ENCODE measurements at places on chromosomes 6 and 20.

- DNase-seq, result no peak
Measured at GRCh38 chr6:80605165-80605989, 498.9 kb downstream of the BCKDHB start.

- DNase-seq, result no peak
Measured at GRCh38 chr6:69542494-69542893, 254.3 kb downstream of the LMBRD1 start.

DNA sequence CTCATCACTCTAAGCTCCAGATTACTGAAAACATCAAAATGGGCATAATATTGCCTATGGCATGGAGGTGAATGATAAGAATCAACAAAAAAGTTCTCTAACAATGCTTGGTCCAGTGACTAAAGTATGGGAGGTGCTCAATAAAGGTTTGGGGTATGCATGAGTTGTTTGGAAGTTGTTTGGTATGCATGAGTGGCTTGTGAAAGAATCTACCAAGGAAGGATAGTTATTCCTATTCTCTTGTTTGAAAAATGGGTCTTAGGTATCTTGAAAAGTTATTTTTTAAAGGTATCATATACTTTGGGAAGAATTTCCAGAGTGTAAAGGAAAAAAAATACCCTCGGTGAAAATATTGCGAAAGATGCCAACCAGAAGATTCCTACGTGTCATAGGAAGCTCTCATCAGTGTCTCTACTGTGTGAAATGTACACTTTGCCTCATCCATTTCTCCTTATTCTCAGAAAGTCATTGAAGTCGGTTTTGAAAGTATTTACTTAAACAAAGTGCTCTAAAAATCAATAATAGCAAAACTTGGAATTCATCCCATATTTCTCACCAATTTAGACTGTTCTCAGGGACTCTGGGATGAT lies 449.8 kb downstream of the ADGRB3 start:
- DNase-seq, result no peak

DNA sequence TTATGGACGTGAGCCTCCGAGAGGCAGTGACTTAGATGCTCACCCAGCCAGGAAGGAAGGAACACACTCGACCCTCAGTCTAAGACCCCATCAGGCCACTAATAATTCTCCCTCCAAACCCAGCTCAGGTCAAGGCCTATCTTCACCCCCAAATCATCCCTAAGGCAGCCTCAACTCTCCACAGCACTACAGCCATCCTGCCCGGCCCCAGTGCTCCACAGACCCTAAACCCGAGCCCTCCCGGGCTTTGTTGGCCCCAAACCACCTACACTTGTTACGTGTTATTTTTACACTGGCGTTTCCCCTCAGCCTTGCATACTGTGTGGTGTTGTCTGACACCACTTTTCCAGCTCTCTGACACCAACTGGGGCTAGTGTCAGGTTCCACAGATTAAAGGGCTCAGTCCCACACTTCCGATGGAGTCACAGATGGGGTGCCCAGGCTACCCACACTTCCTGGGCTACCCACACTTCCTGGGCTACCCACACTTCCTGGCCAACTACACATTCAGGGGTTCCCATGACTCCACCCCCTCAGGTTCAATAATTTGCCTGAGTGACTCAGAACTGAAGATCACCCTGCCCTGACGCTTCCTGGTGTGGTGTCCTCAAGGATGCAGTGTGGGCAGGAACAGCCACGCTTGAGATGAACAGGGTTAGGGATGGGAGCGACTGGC lies 25.3 kb downstream of the RBCK1 start:
- peak; percentile 86 for DNase-seq

GRCh38 chr20:59777331-59777725 lies 156.1 kb downstream of the SYCP2 start:
- DNase-seq, result no peak

DNA sequence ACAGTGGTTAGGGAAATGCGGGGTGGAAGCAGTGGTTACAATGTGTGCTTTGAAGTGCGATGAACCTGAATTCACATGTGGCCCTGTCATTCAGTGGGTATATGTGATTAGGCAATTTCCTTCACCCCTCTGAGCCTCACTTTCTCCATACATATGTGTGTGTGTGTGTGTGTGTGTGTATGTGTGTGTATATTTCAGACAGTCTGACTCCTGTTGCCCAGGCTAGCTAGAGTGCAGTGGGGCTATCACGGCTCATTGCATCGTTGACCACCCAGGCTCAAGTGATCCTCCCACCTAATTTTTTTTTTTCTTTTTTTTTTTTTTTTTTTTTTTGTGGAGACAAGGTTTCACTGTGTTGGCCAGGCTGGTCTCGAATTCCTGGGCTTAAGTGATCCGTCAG lies 6.3 kb downstream of the PPP1R14C start:
- DNase-seq, result no peak

DNA sequence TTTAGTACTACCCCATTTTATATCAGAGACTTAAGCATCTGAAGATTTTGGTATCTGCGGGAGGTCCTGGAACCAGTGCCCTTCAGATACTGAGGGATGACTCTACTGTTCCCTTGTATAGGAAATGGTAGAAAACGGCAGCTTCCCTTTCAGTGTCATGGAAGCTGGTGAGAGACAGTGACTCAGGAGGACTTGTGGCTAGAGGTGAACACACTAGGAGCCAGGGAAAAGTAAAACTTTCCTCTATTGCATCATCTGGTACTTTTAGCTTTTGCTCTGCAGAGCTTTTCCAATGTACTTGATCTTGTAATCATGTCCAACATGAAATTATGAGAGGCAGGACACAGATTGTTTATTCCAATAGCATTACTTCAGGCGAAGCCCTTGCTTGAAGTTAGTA lies 45.0 kb downstream of the RNF144B start:
- DNase-seq, result no peak

GRCh38 chr6:75449630-75450206 lies 43.9 kb downstream of the FILIP1 start:
- no peak for DNase-seq

GRCh38 chr6:166738386-166739116 lies 111.5 kb upstream of the RPS6KA2 start:
- DNase-seq, result no peak

GRCh38 chr20:48920527-48921167 lies 864 bp upstream of the ARFGEF2 start:
- no peak for DNase-seq

DNA sequence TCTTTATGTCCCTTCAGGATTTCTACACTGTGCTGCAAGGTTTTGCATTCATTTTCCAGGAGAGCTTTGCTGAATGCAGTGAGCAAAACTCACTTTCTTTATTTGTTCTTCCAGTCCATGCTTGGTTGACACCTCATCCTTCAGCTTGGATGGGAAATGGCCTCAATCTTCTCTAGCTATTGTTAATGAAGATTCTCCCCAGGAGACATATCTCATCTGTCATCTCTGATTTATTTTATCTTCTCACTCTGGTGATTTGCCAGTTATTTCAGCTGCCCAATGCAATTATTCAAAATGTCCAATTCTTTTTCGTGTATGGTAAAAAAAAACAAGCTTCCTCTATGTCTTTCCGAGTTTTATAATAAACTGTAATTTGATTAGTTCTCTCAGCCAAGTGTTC lies 77.9 kb upstream of the PAK5 start:
- DNase-seq, result no peak

- no peak for DNase-seq
Measured at GRCh38 chr6:108118810-108119768, 44.5 kb upstream of the OSTM1 start.

DNA sequence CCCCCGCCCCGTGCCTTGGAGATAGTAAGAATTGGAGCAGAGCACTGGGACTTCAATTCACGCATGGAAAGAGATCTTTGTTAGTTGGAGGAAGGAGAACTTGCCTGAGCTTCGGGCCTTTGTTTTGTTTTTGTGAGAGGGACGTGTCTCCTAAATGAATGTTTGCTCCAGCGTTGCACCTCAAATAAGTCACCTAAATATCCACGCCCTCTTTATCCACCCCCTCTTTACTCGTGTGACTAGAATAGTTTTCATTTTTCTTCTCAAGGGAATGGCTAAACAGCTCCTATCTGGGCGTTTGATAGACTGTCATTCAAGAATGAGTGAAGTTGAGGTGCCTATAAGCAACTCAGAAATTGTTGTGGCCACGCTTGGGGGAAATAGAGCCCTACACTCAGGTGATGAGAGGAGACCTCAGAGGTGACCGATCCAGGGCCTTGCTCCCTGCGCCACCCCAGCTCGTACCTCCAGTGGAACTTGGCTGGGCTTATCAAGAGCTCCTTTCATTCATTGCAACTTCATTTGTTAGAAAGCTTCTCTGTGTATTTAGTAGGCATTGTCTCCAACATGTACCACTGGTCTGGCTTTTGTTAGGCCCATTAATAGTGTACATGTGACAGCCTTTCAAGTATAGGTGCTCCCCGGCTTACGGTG lies 861 bp downstream of the PCMTD2 start:
- DNase-seq, result no peak

DNA sequence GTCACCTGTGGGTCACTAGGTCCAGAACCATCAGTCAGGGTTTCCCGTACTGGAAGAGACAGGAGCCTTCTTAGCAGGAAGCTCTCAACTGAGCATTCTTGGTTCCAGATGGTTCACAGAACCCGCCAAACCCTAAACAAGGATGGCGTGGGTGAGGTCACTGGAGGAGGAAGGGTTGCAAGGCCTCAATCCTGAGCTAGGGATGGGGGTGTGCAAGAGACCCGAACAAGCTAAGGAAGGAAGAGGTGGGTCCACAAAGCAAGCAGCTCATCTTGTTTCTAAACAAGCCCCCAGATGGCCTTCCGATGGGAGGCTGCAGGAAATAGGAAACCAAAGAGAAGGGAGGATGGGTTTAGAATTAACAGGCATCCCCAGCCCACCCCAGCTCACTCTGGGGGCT lies 92.7 kb downstream of the PREX1 start:
- DNase-seq, result peak; percentile 41

DNA sequence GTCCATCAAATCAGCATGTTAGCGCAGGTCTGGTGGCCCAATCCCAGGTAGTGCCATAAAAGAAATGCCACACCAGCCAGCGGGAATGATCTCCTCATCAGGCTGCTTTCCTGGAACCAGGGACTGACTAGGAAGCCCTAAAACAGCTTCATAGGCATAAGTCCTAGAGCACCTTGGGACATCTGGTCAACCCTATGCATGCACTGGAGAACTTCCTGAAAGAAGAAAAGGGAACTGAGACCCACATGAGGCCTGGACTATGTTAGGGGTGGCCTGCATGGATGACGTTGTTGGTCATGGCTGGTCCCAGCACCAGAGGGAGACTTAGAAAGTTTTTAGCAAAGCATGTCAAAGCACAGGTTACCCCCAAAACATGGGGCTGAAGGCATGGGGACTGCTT lies 7.6 kb upstream of the KCNK16 start:
- no peak for DNase-seq

DNA sequence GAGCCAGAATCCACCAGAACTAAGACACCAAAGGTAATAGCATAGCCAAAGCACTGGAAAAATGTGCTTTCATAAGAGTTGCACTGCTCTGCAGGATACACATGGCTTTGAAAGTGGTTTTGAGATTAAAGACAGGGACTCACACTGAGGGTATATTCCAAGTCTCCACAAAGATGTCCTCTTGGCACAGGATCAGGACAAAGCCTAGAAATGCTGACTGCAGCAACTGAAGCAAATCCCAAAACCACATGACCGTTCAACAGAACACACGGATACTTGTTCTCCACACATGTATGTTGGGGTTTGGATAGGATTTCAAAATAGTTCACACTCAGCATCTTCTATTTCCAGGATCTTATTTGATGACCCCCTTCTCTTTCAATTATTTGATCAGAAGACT lies 364.3 kb upstream of the HSF2 start:
- DNase-seq, result no peak

DNA sequence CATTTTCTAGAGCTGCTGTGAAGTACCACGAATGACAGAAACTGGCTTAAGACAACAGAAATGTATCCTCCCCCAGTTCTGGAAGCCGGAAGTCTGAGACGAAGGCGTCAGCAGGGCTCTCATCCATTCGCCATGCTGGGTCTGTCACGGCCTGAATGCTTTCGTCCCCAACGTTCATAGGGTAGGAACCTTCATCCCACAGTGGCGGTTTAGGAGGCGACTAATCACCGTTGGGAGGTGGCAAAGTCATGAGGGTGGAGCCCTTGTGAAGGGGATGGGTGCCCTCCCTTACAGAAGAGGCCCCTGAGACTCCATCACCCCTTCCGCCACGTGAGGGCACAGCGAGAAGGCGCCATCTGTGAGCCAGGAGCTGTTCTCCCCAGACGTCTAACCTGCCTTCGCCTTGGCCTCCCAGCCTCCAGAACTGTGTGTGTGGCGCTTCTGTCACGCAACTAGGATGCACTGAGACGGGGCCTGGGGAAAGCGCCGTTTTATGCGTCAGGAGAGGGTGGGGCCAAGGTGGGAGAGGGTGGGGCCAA lies 250.3 kb downstream of the TTLL2 start:
- no peak for DNase-seq

DNA sequence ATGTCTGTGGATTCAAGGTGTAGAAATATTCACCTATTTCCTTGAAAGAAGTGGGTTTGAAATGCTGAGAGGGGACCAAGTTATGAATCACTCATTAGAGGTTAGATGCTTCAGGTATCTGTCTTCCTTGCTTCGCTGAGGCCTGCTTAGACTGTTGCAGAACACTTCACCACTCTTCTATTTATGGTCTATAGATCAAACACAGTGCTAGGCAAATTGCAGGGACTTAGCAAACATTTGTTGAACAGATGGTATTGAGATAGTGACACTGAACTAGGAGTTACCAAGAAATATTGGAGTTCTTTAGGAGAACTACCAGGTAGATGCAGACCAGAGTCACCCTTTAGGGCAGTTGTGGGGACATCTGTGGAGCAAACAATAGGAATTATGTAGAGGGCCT lies 123.8 kb downstream of the RFPL4B start:
- DNase-seq, result no peak

GRCh38 chr6:31209137-31209536 lies 38.7 kb upstream of the POU5F1 start:
- DNase-seq, result no peak

DNA sequence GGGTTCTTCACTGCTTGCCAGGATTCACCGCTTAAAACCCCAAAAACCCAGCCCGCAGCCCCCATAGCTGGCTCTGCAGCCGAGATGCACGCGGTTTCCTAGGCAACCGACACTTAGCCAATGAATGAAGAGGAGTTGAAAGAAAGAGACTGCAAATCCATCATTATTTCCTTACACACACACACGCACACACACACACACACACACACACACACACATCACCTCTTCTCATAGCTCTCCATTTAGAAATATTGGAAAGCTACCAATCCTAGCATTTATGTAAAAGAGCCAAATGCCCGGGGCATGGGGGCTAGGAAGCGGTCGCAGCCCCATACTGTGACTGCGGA lies 3.4 kb upstream of the TUBB2B start:
- DNase-seq, result no peak

- no peak for DNase-seq
Measured at GRCh38 chr6:76885861-76886301, 577.4 kb downstream of the HTR1B start.

DNA sequence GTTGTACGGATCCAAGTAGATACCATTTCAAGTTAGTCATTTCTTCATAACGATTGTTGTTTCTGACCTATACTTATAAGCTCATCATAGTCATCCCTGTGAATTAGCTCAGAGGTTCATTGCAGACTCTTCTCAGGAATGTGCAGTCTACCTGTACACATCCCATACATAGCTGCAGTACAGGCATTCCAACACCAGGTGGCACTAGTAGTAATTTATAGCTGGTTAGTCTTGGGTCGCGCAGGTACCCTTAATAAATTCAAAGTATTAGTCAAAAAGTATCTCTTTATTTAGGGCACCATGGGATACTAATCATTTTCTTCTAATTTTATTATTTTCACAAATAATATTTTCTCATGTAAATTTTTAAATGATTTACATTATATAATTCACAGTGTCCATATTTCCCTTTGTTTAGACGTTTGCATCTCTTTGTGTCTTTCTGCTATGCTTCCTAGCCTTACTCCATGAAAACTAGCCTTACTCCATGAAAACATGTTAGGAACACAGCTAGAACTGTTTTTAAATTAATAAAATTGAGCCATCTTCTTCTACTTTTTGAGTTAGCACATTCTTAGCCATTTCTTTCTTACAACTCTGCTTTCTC lies 128.6 kb upstream of the FAM83B start:
- DNase-seq, result no peak

Data from natural killer cell treated with Interleukin-12 subunit alpha and Interleukin-12 subunit beta and Interleukin-15 and Interleukin-18, amount 100 ng/mL, for 72 hours (primary cell).